Renal pelvis (tissue), 12 donors: ENCODE measurements at places on chromosomes 1 and 21. TPM values are rescaled to one million over a fixed set of nuclear protein-coding genes. Genes with fewer than 3 reads are reported as not detected.

DNA sequence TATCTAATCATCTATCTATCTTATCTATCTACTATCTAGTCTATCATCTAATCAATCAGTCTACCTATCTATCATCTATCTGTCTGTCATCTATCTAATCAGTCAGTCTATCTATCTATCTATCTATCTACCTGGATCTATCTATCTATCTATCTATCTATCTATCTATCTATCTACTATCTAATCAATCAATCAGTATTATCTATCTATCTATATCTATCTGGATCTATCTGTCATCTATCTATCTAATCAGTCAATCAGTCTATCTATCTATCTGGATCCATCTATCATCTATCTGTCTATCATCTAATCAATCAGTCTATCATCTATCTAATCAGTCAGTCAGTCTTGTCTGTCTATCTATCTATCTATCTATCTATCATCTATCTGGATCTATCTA, 26.9 kb upstream of the C1orf174 start:
- DNase-seq = no peak

- DNase-seq = no peak
Measured at GRCh38 chr1:209885403-209886218, 52.4 kb upstream of the SYT14 start.

GRCh38 chr1:194289569-194290266, 1103.3 kb upstream of the B3GALT2 start:
- DNase-seq = no peak

DNA sequence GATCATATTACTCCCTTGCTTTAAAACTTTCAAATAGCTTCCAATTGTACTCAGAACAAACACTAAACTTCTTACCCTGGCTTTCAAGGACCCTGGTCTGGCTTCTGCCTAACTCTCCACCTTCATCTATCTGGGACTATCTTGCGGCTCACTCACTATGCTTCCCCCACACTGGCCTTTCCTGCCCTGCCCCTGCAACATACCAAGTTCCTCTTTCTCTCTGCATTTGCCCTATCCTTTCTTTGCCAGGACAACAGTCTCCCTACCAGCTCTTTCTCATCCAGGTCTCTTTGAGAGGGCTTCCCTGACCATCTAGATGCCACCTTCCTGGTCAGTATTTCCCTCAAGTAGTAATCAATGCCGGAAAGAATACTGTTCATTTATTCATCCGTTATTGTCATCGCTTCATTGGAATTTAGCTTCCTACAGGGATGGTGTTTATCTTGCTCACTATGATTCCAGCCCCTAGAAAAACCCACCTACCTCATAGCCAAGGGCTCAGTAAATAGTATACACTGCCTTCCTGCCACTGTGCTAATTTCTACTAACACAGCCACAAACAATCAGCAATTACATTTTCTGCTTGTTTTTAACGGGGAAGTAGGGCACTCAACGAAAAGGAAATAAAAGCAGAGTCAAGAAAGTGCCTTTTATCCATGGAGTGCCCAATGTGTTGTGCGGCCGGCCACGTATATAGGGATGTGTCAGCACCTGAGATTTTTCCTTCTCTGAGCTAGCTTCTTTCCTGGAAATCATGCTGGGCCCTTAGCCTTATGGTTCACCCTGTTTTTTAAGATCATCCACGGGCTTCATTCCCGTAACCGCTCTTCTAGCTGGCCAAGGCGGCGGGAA, 521 bp upstream of the CDC7 start:
- DNase-seq = no peak

DNA sequence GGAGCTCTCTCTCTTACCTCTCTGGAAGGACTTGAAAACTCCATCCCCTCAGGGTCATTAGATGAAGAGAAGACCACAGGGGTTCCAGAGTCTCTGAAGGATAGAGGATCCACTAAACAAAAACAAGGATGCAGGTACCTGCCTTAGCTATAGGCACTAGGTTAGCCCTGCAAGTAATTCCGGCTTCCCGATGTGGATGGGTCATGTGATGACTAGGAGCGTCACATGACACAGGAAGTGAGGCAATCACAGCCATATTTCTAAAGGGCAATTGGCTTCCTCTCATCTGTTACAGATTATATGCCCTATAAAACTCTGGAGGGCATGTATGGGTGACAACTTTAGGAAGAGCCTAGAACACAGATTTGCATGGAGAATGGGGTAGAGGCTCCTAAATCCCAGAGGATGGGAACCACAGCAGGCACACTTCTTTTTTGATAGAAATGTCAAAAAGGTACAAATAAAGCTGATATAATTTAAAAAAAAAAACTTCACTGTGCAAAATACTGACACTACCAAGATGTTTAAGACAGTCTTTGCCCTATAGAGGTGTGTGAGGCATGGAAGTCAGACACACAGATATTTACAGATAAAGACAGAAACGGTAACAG, 14.1 kb downstream of the ENTREP3 start:
- peak; percentile 81 for DNase-seq

DNA sequence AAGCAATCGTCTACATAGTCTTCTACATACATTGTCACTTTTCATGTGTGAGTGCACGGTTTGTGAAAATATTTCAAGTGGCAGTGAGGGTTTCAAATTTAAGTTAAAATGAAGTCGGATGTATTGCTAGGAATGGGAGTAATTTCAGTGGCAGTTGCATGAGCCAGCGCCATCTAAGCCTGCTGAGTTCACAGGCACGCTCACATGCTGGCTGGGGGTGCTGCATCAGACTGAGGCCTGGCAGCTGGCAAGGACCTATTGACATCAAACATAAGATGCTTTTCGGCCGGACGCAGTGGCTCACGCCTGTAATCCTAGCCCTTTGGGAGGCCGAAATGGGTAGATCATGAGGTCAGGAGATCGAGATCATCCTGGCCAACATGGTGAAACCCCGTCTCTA, 80.7 kb downstream of the UBE4B start:
- DNase-seq = no peak

DNA sequence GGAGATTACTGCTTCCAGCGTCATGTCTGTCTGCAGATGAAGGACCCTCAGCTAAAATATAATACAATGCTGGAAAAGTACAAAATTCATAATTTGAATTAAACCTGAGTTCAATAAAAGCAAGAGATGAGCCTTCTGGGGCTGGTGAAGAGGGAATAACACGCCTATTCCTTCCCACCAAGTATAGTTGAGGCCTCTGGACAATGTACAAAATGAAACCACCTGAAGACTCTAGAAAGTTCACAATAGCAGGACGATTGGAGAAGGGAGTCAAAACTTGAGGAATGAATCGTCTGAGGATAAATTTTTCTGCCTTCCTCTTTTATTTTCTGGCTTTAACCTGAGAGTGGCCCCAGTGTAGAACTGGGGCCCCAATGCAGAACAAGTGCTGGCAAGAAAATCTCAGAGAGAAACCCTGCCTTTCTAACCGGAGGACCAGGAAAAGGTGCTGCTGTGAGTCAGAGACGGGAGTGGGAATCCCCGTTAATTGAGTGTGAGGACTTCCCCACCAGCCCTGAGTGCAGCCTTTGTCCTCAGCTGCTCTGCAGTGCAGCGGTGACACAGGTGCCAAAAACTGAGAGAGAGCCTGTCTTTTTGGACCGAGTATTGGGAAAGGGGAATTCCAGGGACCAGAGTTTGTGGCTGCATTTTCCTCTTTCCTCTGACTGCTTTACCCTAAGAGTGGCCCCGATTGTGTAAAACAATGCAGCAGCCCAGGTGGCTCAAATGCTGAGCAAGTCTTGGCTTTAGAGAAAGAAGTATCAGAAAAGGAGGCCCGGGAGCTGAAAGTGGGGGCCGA, 264.9 kb downstream of the DYRK1A start:
- no peak for DNase-seq

DNA sequence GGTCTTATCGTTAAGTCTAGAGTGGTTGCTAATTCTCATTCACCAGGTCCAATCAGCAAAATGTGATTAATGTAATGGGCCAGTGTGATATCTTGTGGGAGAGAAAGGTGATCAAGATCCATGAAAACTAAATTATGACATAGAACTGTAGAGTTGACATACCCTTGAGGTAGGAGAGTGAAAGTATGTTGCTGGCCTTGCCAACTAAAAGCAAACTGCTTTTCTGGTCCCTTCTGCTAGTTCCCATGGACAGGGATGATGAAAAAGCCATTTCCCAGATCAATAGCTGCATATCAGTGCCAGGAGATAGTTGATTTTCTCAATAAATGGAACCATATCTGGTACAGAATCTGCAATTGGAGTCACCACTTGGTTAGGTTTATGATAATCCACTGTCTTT, 65.8 kb downstream of the FH start:
- DNase-seq = no peak

DNA sequence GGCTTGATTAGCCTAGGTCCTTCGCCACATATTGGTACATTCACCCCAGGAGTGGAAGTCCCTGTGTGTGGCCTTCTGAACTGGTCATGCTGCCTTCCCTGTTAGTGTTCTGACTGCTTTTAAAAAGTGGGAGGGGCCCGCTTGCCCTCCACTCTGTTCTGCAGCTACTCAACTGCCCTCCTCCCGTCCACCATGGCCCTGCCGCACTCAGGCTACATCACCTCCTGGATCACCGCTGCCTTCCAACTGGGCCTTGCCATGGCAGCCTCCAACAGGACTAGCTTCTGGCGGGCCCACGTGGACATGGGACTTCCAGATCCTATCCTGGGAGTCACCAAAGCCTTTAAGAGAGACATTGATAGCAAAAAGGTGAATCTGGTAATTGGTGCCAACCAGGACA, 152.1 kb upstream of the USP24 start:
- no peak for DNase-seq

GRCh38 chr1:41431490-41432350, 52.8 kb downstream of the EDN2 start:
- no peak for DNase-seq

GRCh38 chr1:41394959-41395956, 34.0 kb downstream of the FOXO6 start:
- DNase-seq = peak; percentile 72

GRCh38 chr1:116325922-116326321, 47.1 kb upstream of the ATP1A1 start:
- DNase-seq = no peak

GRCh38 chr1:198856601-198857000, 217.8 kb downstream of the PTPRC start:
- no peak for DNase-seq

DNA sequence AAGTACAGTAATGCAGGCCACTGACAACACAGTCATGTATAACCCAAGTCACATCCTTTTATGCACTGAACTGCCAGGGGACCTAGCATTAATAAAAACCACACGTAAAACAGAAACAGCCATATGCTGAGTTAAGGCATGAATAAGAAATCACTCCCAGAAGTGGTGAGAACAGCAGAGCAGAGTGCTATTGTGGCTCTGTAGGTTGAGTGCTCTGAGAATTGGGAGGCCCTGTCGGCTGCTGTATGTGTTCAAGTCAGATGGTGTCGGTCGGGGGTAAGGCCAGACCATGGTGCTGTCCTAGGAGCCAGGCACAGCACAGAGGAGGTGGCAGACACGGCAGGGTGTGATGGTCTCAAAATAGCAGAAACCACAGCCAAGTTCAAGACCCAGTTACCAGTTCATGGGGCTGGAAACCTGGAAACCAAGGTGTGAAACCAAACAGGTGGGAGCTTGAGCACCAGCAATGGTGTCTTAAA, 126.6 kb upstream of the COA6 start:
- DNase-seq = no peak

GRCh38 chr1:93081716-93082115, 2.6 kb downstream of the MTF2 start:
- no peak for DNase-seq

- DNase-seq = no peak
Measured at GRCh38 chr1:44212355-44213221, 683 bp upstream of the DMAP1 start.

GRCh38 chr1:152392909-152393308, 21.2 kb downstream of the CRNN start:
- no peak for DNase-seq

GRCh38 chr1:75074831-75075395, 59.3 kb upstream of the LHX8 start:
- no peak for DNase-seq

- no peak for DNase-seq
Measured at GRCh38 chr1:183882335-183883167, 77.6 kb downstream of the RGL1 start.

- no peak for DNase-seq
Measured at GRCh38 chr1:20153000-20153418, 13.9 kb downstream of the PLA2G2F start.

- no peak for DNase-seq
Measured at GRCh38 chr21:38918607-38919346, 113.0 kb downstream of the ETS2 start.

GRCh38 chr1:11080931-11081330, 18.7 kb downstream of the EXOSC10 start:
- no peak for DNase-seq

DNA sequence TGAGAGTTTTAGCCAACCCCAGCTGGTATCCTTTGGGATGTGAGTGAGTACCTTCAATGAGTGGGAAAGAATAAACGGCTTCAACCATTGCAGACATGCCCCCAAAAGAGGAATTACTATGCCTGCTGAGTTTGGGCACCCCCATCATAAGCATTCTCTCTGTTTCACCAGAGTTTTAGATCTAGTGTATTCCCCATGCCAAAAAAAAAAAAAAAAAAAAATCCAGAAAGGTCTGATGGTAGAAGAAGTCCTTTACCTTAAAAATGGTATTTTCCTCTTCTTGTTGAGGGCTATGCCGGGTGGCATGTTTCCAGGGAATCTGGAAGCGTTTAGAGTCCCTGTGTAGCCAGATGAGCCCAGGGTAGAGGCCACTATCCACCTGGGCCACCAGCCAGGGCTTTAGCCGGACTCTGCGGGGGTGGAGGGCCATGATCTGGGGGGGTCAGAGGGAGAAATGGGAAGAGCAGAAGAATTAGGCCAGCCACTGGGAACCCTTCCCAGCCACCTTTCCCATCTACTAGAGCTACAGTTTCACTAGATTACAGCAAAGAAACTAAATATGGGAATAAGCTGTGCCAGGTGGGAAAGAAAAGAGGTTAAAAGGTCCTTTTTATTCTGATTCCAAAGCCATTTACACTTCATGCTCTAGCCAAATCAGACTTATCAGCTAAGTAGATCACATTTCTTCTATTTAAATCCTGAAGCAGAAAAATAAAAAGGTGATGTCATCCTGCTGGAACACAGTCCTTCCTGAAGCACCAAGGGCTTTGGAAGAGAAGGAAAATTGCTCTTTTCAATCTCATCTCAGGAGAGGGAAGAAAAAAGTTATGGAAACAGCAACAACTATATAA, 4.7 kb downstream of the IRF6 start:
- no peak for DNase-seq

The S100A12 gene
- polyA plus RNA-seq = 2.5 TPM

The SH3GLB1 gene
- 69.6 TPM for polyA plus RNA-seq

The GADD45A gene
- 134 TPM for polyA plus RNA-seq

The CYP4A11 gene
- 74.9 TPM for polyA plus RNA-seq

The KCND3 gene
- 1.5 TPM for polyA plus RNA-seq

The PODN gene
- 1.6 TPM for polyA plus RNA-seq

The SLC44A5 gene
- polyA plus RNA-seq = 19.9 TPM

The VWA5B1 gene
- 1.8 TPM for polyA plus RNA-seq

The GJA8 gene
- 0.61 TPM for polyA plus RNA-seq

The PAPPA2 gene
- 45.4 TPM for polyA plus RNA-seq

The MR1 gene
- polyA plus RNA-seq = 4.7 TPM

The FAM163A gene
- 0.76 TPM for polyA plus RNA-seq

The C1orf94 gene
- polyA plus RNA-seq = 0.06 TPM
